Activated T-helper 1 cell treated with Interleukin-2 at 50 U/mL for 16 hours (primary cell): ENCODE measurements at places on chromosomes 11 and 22.

- DNase-seq: no peak
Observed at GRCh38 chr22:37080438-37080837, 28.9 kb downstream of the KCTD17 start.

- no peak for DNase-seq
Observed at GRCh38 chr11:73206801-73207200, 11.3 kb upstream of the P2RY2 start.

DNA sequence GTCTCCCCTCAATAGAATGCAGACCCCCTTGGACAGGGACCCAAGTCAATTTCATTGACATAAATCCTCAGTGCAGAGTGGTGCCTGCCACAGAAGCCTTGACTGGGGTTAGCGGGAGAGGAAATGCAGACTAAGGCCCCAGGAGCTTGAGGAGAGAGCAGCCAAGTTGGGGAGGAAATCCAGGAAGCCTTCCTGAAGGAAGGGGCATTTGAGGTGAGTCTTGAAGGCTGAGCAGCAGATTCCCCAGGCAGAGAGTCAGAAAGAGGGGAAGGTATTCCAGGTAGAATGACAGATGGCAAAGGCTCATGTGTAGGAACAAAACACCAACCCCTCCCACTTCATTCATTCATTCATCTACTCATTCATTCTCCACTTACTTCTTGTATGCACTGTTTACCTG lies 10.3 kb downstream of the MYEOV start:
- no peak for DNase-seq

- DNase-seq: no peak
Observed at GRCh38 chr11:73693899-73694525, 47.6 kb downstream of the PLEKHB1 start.

- DNase-seq: no peak
Observed at GRCh38 chr11:71563406-71563805, 2.0 kb upstream of the KRTAP5-10 start.

DNA sequence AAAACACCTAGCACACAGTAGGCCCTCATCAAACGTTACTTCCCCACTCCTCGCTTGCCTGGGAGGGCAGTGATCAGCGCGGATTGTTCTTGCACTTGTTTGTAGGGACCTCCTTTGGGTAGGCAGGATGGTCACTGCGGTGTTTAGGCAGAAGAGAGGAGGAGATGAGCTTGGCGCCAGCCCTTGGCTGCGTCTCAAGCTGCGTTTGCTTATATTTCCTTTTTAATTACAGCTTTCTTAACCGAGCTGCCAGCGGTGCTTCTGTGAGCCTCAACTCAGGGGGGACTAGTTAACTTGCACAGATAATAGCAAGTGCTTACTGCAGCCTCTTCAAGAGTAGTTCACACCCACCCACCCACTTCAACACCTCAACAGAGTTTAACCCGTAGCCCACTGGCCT lies 15.1 kb downstream of the IFT27 start:
- DNase-seq: no peak

- DNase-seq: no peak
Observed at GRCh38 chr22:28282405-28283067, 363.5 kb upstream of the PITPNB start.
